PC-9 (cell line): ENCODE measurements at places on chromosomes 13 and 19. TPM values are rescaled to one million over a fixed set of nuclear protein-coding genes. Genes with fewer than 3 reads are reported as not detected.

DNA sequence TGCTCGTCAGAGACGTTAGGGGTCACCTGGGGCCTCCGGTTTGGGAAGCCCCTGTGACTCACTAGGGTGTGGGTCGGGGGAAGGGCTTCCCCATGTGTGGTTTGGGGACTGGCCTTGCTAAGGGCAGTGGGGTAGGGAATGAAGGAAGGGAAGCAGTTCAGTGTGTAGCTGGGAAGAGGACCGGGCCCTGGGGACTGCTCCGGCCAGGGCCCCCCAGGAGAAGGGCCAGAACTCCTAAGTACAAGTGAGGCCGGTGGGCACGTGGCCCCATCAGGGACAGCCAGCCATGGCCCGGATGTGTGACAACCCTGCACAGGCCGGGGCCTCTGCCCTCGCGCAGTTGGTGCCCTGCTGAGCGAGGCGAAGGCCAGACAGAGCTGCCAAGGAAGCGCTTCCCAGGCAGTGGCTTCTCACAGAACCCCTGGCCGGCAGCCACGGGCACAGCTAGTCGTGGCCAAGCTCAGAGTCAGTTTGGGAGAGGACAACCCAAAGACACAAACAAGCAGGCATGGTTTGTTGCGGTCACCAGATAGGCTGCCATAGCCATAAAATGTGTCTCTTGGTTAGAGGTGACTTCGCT lies 25.7 kb downstream of the TEX29 start:
- no peak for DNase-seq

DNA sequence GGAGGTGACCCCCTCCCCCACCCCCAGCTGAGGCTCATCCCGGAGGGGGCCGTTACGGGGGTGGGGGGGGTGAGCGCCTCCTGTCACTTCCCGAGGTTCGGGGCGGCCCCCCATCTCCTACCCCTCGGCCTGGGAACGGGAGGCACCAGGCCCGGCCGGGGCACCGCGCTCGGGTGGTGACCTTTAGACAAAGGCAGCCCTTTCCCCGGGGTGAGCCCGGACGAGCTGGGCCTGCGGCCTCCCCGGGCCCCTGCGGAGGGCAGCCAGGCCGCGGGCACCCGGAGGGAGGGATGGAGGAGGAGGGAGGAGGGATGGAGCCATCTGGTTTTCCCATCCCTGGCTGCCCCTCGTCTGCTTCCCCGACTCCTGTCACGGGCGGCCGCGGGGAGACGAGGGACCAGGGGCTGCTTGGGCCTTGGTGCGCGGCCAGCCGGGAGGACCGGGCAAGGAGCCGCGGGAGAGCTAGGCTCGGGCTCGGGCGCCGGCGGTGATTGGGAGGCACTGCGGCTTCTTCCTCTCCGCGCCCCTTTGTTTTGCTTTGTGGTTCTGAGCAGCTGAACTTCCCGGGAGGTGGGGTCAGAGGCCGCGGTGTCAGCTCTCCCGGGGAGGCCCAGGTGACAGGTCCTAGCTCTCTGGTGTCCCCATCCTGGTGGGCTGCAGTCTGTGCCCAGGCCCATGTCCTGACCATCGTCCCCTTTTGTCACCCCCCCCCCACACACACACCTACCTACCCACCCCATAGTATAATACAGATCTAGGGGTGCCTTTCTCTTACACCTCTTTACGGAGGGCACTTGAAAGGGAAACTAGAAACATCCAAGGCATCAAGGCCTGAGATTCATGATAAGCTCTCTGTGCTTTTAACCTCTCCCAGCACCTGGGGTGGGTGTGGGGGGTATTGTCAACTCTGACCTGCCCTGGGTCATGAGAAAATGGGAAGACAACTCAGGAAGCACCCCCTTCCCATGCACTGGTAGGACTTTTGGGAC lies 1.3 kb downstream of the BICRA start:
- DNase-seq: no peak

LIPE gene
- total RNA-seq: 10.7 and 12.7 TPM in 2 replicates

DNA sequence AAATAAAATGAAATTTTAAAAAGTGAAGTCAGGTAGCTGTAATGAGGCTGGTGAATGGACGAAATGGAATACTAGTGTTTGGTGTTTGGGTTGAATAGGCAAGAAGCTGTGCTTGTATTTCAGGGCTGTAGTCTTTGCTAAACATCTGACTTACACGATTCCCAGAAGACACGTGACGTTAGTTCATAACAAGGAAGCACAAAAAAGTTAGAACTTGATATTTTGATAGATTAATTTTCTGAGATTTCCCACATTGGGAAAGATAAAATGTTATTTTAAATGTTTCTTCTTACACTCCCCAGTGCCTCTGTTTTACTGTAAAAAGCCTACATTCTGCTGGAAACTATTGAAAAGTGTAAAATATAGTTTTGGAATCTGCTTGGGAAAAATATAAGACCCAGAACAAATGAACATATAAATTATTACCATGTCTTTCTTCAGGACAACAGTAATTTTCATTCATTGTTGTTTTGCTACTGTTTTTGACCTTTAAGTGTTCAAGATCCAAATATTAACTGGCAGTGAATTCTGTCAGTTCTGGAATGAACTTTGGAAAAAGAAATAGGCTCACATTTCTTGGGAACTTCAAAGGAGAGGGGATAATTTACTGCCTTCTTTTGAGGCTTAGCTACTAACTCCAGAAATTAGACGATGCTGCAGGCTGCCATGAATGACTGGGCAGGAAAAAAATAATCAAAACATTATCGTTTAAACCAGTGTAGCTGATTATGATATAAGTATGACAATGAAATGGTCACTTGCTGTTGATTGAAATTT lies 241.3 kb downstream of the SLITRK6 start:
- no peak for DNase-seq

GRCh38 chr19:43533546-43534304 lies 737 bp downstream of the ZNF575 start:
- DNase-seq: peak; percentile 97

GNA15 gene
- total RNA-seq: 14.2 and 16.3 TPM in 2 replicates
